Right atrium auricular region (tissue), 2 donors: ENCODE measurements at places on chromosomes 3 and 15. TPM values are rescaled to one million over a fixed set of nuclear protein-coding genes. Genes with fewer than 3 reads are reported as not detected.

GRCh38 chr3:14216257-14217048 is 37.8 kb downstream of the LSM3 start:
- H3K4me1 ChIP-seq = no peaks in the 10 kb centered on the region
- DNase-seq = no peak
- no peaks in the 10 kb centered on the region for H3K36me3 ChIP-seq
- H3K27me3 ChIP-seq = no peaks in the 10 kb centered on the region

DNA sequence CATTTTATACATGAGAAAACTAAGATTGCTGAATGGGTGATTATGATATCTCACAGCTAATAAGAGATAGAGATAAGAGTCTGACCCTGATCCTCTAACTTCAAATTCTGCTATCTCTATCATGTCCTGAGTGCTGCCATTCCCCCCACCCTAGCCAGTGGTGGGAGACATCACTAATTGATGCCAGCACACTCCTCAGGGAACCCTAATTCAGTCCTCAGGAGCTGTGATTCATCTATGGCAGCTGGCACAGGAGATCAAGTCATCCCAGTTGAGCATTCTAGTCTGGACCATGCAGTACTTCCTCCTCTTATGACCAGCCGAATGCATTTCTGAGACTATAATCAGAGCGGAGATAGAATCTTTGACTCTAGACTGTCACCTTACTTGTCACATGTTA is 71.9 kb downstream of the SYNM start:
- no peaks in the 10 kb centered on the region for H3K27me3 ChIP-seq
- no peak for DNase-seq
- H3K4me1 ChIP-seq = no peaks in the 10 kb centered on the region
- no peak overlapping the region for H3K4me3 ChIP-seq

- H3K4me1 ChIP-seq = peaks cover 13% of the 10 kb centered on the region
- no peaks in the 10 kb centered on the region for H3K27me3 ChIP-seq
- H3K27ac ChIP-seq = no peak overlapping the region
- peaks cover 41% of the 10 kb centered on the region for H3K36me3 ChIP-seq
These were observed 44.1 kb downstream of the SENP2 start for GRCh38 chr3:185630182-185630622.

GRCh38 chr3:179732661-179733348 is 80.0 kb downstream of the USP13 start:
- no peaks in the 10 kb centered on the region for H3K4me1 ChIP-seq
- H3K27me3 ChIP-seq = no peaks in the 10 kb centered on the region
- H3K36me3 ChIP-seq = peaks cover 22% of the 10 kb centered on the region
- H3K4me3 ChIP-seq = no peak overlapping the region
- H3K27ac ChIP-seq = peak overlapping the region; percentile 72

DNA sequence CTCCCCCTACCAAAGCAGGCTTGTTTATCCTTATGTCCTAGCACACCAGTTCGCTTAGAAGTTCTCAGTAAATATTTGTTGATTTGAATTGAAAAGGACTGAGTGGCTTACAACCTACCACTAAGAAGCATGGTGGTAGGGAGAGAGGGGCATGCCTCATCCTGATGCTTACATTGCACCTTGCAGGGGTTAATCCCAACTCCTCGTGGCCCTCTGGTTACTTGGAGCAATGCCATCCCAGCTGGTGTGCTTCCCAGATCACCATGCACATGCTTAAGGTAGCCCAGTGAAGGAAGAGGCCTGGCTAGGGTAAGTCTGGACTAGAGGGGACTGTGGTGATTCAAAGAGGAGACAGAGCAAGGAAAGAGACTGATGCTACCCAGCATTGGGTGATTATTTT is 253.3 kb downstream of the CLSTN2 start:
- no peaks in the 10 kb centered on the region for H3K4me1 ChIP-seq
- H3K4me3 ChIP-seq = no peak overlapping the region
- H3K36me3 ChIP-seq = no peaks in the 10 kb centered on the region
- no peak for DNase-seq
- H3K27ac ChIP-seq = no peak overlapping the region
- H3K27me3 ChIP-seq = no peaks in the 10 kb centered on the region

- peak overlapping the region; percentile 40 for H3K27ac ChIP-seq
- DNase-seq = no peak
- H3K36me3 ChIP-seq = no peaks in the 10 kb centered on the region
- H3K4me3 ChIP-seq = no peak overlapping the region
- H3K27me3 ChIP-seq = no peaks in the 10 kb centered on the region
- no peaks in the 10 kb centered on the region for H3K4me1 ChIP-seq
These were observed 141.2 kb upstream of the SLC7A14 start for GRCh38 chr3:170726976-170727661.

DNA sequence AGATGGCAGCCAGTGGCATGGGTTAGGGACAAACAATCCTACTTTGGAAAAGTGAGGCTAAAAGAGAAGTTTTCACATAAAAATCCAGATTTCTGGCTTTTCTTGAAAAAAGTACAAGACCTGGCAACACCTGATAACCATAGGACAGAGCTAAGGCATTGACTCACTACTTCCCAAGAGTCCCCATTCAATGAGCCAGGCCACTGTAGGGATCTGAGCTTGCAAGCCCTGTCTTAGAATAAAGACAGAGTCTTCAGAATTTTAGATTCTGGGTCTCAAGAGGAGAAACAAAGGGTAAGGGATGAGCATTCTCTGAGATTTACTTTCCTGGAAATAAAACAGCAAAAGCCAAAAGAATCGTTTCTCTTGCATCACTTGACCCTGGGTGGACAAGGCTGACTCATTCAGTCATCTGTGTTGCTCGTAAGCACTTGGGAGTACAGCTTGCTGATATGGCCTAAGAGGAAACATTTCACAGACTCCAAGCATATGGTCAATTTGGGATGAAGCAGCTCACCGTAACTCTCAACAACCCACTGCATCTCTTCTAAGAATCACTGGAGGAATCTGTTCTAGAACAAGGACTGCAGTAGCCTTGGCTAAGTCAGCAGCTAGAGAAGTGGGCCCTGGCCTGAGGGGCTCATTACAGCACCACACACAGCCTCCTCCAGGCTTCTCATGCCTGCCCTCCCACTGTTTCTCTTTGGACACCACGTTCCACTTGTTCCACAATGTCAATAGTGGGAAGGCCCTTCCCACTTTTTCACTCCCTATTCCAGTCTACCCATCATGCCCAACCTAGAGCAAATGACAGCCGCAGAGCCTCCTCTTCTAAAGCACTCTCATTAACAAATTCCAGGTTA is 86.2 kb downstream of the RFTN1 start:
- no peaks in the 10 kb centered on the region for H3K27me3 ChIP-seq
- H3K27ac ChIP-seq = peak overlapping the region; percentile 44
- no peaks in the 10 kb centered on the region for H3K4me1 ChIP-seq
- no peaks in the 10 kb centered on the region for H3K36me3 ChIP-seq

DNA sequence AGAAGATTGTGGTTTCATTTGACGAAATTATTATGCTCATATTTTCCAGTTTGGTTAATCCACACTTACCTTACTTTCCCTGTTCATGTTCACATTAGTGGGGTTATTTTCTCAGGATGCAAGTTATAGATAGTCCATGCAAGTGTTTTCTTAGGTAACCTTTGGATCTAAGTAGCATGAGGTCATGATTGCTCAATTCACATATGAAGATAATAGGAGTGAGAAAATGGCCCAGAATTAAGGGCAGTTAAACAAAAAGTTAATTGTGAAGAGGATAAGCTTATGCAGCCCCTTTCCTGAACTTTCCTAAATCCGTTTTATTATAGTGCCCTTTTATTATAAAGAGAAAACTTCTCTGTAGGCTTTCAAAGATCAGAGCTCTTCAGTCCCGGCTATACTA is 83.4 kb downstream of the CD200R1L start:
- H3K36me3 ChIP-seq = no peaks in the 10 kb centered on the region
- DNase-seq = no peak
- no peaks in the 10 kb centered on the region for H3K27me3 ChIP-seq
- no peak overlapping the region for H3K27ac ChIP-seq

DNA sequence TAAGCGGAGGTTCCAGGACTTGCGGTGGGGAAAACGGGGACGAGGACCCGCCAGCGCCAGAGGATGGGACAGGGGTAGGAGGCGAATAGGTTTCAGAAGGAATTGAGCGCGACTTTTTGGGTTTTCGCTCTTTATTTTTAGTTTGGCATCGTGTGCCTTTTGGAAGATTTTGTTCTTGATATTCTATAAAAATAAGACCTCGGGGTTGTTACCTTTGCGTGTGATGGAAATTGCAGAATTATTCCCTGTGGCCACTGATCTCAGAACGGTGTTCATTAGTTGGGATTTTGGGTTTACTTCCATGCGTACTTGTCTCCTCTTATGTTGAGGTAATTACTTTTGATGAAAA is 453 bp upstream of the CCDC14 start:
- H3K27me3 ChIP-seq = no peaks in the 10 kb centered on the region
- peak overlapping the region; percentile 83 for H3K4me3 ChIP-seq
- no peak for DNase-seq
- peak overlapping the region; percentile 84 for H3K27ac ChIP-seq
- H3K36me3 ChIP-seq = no peaks in the 10 kb centered on the region

DNA sequence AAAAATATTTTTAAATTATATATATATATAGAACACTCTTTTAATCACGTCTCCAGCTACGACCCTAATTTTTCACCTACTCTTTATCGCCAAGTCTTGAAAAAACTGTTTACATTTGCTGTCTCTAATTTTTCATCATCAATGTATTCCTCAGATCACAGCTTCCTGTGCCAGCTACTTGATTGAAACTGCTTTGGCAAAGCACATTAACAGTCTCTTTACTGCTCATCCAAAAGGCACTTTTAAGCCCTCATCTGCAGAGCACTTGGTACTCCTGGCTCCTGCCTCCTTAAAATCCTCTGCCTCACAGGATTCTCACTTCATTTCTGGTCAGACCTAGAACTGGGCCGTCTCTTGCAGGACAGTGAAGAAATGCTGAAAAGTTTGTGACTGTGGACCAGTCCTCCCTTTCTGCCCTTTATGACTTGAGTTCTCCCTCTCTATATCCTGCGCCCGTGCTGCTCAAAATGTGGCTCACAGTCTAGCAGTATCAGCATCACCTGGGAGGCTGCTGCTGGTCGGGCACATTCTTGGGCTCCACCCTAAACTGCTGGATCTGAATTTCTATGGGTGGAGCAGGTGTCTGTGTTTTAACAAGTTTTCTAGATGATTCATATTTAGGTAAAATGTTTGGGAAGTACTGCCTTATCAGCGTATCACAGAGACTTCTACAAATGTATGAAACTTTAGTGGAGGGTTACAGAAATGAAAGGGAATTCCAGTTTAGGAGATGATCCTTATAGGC is 196.8 kb downstream of the ADAMTSL3 start:
- no peak overlapping the region for H3K27ac ChIP-seq
- peaks cover 23% of the 10 kb centered on the region for H3K4me1 ChIP-seq
- no peak overlapping the region for H3K4me3 ChIP-seq

The SLC51B gene
- not detected for total RNA-seq
